ENCODE measurements at places on chromosomes 2 and 18.

DNA sequence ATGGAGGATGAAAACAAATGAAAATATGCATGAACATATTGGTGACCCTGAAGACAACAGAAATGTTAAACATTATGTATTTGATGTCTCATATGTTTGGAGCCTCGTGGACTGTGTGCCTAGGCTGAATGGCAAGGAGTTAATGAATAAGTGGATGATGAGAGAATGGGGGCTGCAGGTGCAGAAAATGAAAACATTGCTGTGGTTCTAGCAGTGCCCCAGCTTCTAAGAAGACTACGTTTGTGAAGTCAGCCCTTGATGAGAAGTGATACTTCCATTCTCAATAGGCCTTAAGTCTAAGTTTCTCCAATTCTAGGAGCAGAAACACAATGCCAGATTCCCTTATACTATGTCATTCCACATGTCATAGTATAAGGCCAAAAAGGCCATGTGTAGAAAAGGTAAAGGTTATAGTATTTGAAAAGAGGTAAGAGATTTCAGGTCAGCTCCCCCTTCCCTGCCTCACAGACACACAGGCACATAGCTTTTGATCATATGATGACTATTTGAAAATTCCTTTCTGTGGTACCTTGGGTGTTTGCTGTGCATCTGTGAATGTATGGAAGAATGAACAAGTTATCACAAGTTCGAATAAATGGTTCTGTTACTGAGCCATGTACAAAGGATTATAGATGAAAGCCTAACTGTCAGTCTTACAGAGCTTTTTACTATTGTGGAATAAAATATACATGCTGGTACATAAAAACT, 280.8 kb downstream of the SETBP1 start:
- DNase-seq, result no peak

DNA sequence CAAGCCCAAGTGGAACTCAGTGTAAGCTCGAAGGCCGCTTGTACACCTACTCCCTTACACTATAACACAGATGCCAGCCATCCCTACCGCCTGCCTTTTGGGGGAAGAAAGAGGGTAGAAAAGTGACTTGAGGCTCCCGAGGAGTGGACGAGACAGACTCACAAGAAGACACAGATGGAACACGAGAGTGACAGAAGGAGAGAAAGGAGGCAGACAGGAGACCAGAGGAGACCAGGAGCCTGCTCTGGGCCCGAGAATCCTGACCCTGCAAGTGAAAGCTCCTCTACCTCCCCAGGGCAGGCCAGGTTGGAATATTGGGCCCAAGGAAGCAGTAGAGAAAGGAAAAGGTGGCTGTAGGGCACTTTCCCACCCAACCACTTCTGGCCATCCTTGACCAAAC, 23.4 kb upstream of the TNS1 start:
- no peak for DNase-seq

GRCh38 chr2:85551698-85552678, 9.3 kb downstream of the GGCX start:
- peak; percentile 91 for DNase-seq

GRCh38 chr18:31097666-31098065, 4.6 kb downstream of the DSC2 start:
- no peak for DNase-seq

GRCh38 chr18:54386043-54386442, 28.3 kb downstream of the C18orf54 start:
- DNase-seq, result no peak

DNA sequence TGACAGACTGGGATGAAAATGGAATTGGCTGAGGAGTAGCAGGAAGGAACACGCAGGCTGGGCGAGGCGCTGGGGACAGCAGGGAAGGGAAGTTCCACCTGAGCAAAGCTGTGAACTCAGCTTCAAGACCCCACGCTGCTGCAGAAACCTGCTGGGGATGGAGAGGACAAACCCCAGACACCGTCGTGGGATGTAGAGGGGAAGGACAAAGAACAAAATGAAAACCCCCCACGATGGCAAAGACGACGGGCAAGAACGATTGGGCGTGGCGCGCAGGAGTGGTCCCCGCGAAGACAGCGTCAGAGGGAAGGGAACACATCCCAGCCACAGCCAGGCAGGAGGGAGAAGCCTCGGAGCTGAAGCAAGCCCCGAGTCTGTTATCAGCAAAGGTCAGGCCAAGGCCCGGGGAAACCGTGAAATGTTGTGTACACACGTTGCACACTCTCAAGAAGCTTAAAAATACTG, 222.9 kb downstream of the NDUFA10 start:
- no peak for DNase-seq

- DNase-seq, result no peak
Observed at GRCh38 chr2:145226901-145227300, 707.0 kb upstream of the ZEB2 start.
